EL (cell line): ENCODE measurements at places on chromosomes 5 and 9.

DNA sequence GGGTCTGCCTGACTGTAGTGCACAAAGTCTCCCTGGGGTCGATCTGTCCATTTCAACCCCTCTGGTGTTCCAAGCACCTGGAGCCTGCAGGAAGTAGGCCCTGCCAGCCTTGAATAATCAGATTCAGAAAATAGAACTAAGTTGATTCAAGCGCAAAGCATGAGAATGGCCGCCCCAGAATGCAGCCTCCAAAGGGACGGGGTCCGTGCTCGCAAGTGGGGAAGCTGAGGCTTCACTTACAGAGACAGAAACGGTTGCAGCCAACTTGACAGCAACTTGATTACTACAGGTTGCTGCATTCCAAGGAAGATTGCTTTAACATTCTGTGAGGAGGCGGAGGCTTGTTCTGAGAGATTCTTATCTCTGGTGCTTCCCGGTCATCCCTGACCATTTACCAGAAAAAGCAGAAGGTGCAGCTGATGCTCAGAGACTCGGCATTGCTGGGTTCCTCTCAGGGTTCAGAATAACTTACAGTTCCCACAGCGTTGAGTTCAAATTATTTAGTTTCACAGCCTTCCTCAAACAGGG lies 14.9 kb upstream of the LRRC14B start:
- no peak for DNase-seq

GRCh38 chr5:6516823-6517222 lies 68.2 kb downstream of the UBE2QL1 start:
- no peak for DNase-seq

DNA sequence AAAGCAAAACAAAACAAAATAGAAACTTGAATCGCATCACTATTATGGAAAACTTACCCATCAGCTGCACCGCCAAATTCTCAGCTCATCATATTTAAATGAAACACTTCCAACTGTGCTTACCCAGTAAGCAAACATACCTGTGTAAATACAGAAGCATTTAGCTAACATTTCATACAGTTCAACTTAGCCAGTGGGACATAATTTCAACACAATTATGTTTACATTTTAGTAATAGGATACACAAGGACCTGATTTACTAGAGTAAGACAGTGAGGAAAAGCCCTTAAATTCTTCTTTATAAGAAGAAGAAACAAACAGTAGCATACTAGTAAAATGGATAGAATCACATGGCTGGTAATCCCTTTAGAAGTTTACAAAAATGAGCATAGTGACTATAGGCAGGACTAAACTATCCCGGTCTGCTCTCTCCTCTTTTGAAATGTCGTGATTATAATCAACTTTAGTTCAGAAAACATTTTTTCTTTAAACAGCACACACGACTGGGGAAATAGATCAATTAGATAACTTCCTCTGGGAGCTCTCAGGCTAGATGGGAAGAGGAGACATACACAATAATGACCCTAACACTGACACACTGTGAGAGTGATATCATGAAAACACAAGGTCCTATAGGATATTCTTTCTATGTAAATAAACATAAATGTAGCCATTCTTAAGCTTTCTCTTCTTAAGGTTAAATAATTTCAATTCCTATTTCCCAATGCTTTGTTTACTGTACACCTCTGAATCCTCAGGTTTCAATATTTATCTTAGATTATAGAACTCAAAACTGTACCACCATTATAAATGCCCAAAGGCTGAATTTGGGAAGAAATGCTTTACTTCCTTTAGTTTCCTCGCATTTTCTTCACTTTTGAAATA lies 15.9 kb upstream of the CDC20B start:
- DNase-seq, result no peak

DNA sequence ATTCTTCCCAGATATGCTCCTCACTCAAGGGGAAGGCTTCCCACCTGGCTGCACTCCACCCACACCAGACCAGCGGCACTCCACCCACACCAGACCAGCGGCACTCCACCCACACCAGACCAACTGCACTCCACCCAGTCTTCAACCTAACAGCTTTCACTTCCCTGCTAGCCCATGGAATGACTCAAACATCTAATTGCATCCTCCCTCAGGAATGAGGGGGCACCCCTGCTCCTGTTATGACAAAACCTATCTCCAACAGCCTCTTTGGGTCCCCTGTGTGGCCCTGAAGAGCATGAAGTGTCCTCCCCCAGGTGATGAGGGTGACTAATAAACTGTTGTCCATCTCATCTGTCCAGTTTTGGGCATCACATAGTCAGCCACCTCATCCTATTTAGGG lies 556.6 kb upstream of the TUSC1 start:
- peak; percentile 29 for DNase-seq

DNA sequence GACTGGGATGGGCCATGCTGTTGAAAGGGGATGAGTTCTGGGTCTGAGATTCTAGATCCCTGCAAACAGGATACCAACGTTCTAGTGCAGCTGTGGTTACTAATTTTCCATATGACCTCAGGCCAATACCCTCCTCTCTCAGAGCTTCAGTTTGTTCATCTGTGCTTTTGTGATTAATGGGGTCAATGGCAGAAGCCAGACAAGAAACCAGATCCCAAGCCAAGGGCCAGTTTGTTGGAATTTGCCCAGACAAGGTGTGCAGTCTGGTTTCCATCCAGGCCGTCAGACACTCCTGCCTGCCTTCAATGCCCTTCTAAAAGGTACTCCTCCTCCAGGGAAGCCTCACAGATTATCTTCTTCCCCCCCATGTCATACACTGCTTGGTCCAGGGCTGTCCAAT lies 11.4 kb downstream of the MYORG start:
- DNase-seq, result no peak

GRCh38 chr9:86859056-86859455 lies 88.2 kb downstream of the GAS1 start:
- no peak for DNase-seq

GRCh38 chr5:62418462-62419076 lies 6.0 kb downstream of the IPO11 start:
- DNase-seq, result no peak

- DNase-seq, result no peak
These were observed 137.6 kb downstream of the OLFM1 start for GRCh38 chr9:135224921-135225541.

GRCh38 chr9:117415358-117415914 lies 579 bp upstream of the ASTN2 start:
- DNase-seq, result no peak

- peak; percentile 74 for DNase-seq
These were observed 10.6 kb upstream of the P4HA2 start for GRCh38 chr5:132238169-132238744.

GRCh38 chr9:91778031-91778430 lies 172.0 kb downstream of the ROR2 start:
- peak; percentile 31 for DNase-seq

DNA sequence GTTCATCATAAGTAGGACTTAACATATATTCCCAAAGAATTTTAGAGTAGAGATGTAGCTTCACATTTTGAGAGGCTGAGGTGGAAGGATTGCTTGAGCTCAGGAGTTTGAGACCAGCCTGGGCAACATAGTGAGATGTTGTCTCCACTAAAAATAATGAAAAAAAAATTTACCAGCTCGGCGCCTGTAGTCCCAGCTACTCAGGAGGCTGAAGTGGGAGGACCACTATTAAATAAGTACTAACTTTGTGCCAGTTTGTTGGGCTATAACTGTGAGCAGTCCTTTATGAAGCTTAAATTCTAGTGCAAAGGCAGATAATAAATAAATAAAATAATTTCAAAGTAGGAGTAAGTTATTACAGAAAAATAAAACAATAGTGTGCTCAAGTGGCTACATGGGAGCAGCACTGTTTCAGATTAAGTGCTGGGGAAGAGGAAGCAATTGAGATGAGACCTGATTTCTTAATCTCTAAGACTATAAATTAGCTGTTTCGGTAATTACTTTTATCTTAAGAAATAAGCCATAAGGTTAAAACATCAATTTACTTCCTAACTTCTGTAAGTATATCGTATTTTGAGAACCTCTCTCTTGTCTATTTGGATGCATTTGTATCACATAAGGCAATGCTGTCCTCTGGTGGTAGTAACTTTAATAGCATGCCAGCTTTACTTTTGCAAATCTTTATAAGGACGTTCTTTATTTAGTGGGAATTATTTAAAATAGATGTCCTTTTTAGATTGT lies 98.9 kb downstream of the CSNK1G3 start:
- DNase-seq, result peak; percentile 65

- no peak for DNase-seq
These were observed 505.1 kb downstream of the TLR4 start for GRCh38 chr9:118209343-118209742.

GRCh38 chr5:153081385-153081784 lies 409.1 kb upstream of the GRIA1 start:
- DNase-seq, result no peak

DNA sequence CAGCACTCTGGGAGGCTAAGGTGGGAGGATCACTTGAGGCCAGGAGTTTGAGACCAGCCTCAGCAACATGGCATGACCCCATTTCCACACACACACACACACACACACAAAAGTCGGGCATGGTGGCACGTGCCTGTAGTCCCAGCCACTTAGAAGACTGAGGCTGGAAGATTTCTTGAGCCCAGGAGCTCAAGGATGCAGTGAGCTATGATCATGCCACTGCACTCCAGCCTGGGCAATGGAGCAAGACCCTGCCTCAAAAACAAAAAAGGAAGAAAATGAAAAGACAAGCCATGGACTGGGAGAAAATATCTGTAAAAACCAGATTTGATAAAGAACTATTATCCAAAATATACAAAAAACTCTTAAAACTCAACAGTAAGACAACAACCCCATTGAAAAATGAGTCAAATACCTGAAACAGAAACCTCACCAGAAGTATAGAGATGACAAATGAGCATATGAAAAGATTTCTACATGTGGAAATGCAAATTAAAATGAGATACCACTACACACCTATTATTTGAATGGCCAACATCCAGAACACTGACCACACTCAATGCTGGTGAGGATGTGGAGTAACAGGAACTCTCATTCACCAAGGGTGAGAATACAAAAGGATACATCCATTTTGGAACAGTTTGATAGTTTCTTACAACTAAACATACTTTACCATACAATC lies 24.7 kb downstream of the DNAJA1 start:
- no peak for DNase-seq

DNA sequence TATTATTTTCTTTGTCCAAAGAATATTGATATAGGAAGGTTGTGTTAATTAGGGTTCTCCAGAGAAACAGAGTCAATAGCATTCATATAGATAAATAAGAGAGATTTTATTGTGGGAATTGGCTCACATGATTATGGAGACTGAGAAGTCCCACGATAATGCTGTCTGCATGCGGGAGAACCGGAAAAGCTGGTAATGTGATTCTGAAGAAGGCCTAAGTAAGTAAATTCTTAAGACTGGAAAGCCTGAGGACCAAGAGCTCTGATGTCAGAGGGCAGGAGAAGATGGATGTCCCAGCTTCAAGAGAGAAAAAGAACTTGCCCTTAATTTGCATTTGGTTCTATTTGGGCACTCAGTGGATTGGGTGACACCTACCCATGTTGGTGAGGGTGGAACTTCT lies 307.4 kb upstream of the C9orf72 start:
- no peak for DNase-seq

DNA sequence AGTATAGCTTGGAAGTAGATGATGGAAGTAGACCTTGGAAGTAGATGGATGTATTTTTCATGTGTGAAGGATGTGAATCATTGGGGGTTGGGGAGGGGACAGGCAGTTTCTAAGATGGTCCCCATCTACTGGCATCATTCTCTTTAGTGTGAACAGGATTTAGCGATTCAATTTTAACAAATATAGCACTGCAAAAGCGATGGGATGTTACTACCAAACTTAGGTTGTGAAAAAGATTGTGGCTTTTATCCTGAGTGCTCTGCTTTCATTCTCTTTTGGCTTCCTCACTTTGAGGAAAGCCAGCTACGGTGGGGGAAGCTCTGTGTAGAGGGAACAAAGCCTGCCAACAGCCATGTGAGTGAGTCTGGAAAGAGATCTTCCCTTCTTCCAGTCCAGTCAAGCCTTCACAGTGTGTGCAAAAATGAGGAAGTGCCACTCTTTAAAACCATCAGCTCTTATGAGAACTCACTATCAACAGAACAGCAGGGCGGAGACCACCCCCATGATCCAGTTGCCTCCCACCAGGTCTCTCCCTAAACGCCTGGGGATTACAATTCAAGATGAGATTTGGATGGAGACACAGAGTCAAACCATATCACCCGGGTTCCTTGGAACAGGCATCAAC lies 441.4 kb downstream of the SH3GL2 start:
- no peak for DNase-seq

DNA sequence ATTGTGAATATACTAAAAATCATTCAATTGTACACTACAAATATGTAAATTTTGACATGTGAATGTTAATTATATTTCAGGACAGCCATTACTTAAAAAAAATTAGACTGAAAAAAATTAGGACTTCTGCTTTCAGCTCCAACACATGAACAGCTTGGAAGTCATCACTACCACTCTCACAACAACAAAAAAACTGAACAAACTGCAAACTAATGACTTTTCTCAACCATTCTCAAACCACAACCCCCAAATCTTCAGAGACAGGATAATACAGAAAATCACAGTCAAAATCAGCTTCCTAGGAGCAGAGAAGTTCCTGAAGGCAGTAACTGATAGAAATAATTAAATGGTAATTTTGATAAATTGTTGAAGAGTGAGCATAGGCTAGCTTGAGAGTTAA lies 686.4 kb downstream of the TLE1 start:
- DNase-seq, result no peak

GRCh38 chr9:14238518-14238917 lies 75.4 kb downstream of the NFIB start:
- peak; percentile 65 for DNase-seq

GRCh38 chr9:107309271-107309670 lies 26.2 kb downstream of the RAD23B start:
- DNase-seq, result no peak

DNA sequence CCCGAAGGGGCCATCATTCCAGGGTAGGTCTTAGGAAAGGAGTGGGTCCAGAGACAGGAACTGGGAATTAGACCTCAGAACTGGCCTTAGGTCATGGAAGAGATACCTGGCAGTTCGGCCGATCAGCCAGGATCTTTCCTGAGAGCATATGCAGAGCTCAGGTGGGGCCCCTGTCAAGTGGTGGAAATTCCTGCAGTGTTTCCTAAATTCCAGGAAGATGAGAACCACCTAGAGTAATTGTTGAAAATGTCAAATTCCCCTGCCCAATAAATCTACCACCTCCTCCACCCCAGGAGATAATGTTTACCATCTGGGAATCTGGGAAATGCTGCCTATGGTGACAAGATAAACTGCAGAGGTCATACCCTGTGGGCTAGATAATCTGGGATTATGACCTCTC lies 14.6 kb downstream of the TMEM171 start:
- DNase-seq, result no peak

DNA sequence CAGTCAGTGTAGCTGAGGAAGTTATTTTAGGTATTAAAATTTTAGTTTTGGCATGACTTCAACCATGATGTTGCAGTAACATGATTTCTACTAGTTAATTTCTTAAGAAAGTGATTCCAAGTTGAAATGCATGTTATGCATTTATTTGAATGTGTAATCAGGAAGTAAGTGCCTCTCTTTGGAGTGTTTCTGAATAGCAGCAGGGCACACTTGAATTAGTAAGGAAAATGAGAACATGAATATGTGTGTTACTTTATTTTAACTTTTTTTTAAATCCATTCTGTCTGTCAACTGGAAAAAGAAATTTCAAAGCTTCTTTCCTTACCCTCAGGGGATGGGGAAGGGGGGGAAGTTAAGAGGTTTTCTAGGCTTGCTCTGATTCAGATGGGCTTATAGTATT lies 40.4 kb downstream of the CTNNA1 start:
- DNase-seq, result no peak

- no peak for DNase-seq
These were observed 77.6 kb upstream of the FREM1 start for GRCh38 chr9:14987858-14988257.

GRCh38 chr9:107760469-107761242 lies 271.1 kb upstream of the KLF4 start:
- no peak for DNase-seq
